ENCODE measurements at places on chromosomes 5 and 9.

DNA sequence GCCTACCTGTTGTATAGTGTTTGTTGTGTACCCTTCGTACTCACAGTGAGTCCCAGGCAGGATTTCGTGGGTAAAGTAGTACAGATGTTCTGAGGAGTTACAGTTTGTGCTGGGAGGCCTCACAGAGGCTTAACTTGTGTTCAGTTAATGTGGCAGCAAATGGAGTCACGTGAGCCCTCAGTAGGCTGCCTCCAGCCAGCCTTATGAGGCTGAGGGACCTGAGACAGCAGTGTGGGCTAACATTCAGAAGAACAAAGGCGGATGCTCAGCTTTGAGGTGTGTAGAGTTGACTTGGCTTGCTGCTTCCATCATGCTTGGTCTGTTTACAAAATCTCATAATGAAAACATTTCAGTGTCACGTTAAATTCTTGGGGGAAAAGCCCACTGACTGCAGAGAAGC, 118.1 kb downstream of the TRIO start:
- DNase-seq, result no peak

DNA sequence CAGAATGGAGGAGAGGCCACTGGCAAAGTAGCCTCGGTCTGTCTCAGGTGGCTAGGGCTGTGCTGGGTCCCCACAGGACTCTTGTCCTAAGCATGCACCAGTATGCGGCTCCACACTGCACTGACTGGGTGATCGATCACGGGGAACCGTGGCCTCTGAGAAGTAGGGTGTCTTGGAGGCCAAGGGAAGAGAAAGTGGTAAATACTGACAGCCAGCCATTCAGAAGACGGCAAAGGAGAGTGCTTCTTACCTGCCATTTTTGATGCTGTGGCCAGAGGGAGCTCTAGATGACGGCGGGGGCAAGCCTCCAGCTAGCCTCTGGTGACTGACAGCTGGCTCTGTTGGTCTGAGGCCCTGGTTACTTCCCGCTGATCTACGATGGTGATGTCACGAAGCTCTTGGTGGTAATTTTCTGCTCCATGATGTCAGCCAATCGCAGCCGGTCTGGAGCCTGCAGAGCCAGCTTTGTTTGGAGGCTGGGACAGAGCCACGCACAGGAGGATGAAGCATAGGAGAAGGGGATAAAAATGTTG, 40.4 kb upstream of the GADD45G start:
- DNase-seq, result no peak

DNA sequence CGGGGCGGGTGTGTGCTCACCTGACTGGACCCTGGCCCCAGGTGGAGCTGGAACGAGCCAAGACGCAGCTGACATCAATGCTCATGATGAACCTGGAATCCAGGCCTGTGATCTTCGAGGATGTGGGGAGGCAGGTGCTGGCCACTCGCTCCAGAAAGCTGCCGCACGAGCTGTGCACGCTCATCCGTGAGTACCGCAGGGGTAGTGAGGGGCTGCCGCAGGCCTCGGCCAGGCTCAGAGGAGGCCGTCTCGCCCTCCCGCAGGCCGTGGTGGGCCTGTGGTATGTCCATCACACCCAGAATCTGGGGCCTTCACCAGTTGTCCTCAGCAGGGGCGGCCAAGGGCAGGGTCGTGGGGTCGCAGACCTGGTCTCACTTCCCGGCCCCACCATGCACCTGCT, 11.3 kb downstream of the PMPCA start:
- DNase-seq, result no peak

GRCh38 chr9:87336914-87337333, 160.7 kb upstream of the DAPK1 start:
- no peak for DNase-seq

DNA sequence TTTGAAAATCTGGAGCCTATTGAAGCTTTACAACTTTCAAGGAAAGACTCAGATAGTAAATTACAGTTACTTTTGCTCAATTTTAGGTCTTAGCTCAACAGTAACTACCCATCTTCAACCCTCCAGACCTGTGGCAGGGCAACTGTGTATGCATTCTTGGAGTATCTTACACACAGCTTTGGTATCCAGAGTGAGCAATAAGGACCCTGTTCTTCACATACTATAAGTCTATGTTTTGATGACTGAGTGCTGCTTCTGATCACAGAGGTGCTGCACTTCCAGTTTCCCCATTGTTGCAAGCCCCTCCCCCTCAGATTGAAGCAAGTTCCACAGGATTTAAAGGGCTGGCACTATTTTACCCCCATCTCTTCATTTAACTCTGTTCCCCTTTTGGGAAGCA, 737.4 kb upstream of the GRAMD2B start:
- no peak for DNase-seq

DNA sequence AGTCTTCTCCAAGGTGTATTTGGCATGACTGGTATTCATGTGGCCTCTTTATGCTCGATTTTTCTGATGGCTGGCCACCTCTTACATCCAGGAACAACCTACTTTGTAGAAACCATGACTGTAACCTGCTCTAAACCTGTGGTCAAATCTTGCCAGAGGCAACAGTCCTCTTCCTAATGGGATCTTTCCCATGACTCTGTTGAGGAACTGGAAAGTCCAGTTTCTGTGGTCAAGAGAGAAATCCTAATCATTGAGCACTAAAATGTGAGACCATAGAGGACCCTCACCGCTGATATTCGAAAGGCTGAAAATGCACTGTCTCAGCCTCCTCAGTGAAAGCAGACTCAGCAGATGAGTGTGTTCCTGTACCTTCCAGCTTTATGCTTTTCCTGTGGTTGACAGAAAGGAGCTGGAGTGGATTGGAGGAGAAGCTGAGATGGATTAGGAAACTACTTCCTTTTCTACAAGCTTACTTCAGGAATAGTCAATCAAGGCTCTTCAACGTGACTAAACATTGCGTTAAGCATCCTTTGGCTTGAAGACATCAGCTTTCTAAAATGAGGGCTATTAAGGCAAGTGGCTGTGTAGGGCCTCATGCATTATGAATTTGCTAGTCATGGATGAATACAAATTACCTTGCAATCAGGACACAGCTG, 69.7 kb upstream of the DAPK1 start:
- DNase-seq, result no peak

GRCh38 chr5:68074048-68074632, 141.4 kb upstream of the PIK3R1 start:
- no peak for DNase-seq
